ENCODE measurements at places on chromosomes 1 and 21. TPM values are rescaled to one million over a fixed set of nuclear protein-coding genes. Genes with fewer than 3 reads are reported as not detected.

Gene TTC34
- 0.35 TPM for total RNA-seq

- DNase-seq = peak; percentile 62
- no peaks in the 10 kb centered on the region for H3K27me3 ChIP-seq
- H3K36me3 ChIP-seq = no peaks in the 10 kb centered on the region
- peaks cover 8% of the 10 kb centered on the region for H3K4me1 ChIP-seq
Observed at GRCh38 chr1:31576201-31576669, at the start of gene TINAGL1. Gene TINAGL1 (plus strand): TSS chr1:31576515. CDS start chr1:31577149, 634 bp downstream.

GRCh38 chr1:119964673-119965363 lies 68.5 kb upstream of the ADAM30 start:
- H3K36me3 ChIP-seq = no peaks in the 10 kb centered on the region
- no peaks in the 10 kb centered on the region for H3K4me1 ChIP-seq
- no peak for DNase-seq
- H3K4me3 ChIP-seq = no peak overlapping the region
- H3K27me3 ChIP-seq = no peaks in the 10 kb centered on the region
- H3K27ac ChIP-seq = peak overlapping the region; percentile 10

Gene AXDND1
- total RNA-seq = 1.8 TPM

Gene IQGAP3
- not detected for total RNA-seq

- H3K36me3 ChIP-seq = no peaks in the 10 kb centered on the region
- no peak overlapping the region for H3K27ac ChIP-seq
- no peaks in the 10 kb centered on the region for H3K4me1 ChIP-seq
- no peaks in the 10 kb centered on the region for H3K27me3 ChIP-seq
- no peak for DNase-seq
Observed at GRCh38 chr1:101506541-101507164, 269.8 kb downstream of the S1PR1 start.

DNA sequence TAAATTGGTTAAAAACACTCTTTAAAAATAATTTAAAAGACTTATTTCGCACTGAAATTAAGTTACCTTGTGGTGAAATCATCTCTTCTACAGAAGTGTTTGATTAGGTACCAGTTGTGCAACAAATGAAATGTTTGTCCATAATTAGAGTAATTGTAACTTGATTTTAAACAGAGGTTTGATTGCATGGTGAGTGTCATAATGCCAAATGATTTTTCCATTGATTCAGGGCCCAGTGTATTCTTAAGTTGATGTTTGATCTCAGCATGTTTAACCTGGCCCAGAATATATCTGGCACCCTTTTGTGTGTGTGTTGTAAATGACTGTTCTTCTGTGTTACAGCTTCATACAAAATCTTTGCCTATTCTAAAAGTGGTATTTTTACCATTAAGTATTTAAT lies 28.5 kb downstream of the LRRC8B start:
- no peaks in the 10 kb centered on the region for H3K4me1 ChIP-seq
- DNase-seq = no peak
- peak overlapping the region; percentile 40 for H3K27ac ChIP-seq
- H3K27me3 ChIP-seq = no peaks in the 10 kb centered on the region
- no peak overlapping the region for H3K4me3 ChIP-seq

GRCh38 chr1:172338295-172338735 lies 82.2 kb upstream of the C1orf105 start:
- no peak overlapping the region for H3K27ac ChIP-seq
- DNase-seq = no peak
- H3K4me3 ChIP-seq = no peak overlapping the region
- H3K27me3 ChIP-seq = no peaks in the 10 kb centered on the region
- H3K4me1 ChIP-seq = no peaks in the 10 kb centered on the region

GRCh38 chr1:94318505-94319030 lies 81.2 kb upstream of the ARHGAP29 start:
- H3K27ac ChIP-seq = no peak overlapping the region
- no peaks in the 10 kb centered on the region for H3K27me3 ChIP-seq
- H3K4me3 ChIP-seq = no peak overlapping the region
- H3K4me1 ChIP-seq = no peaks in the 10 kb centered on the region

DNA sequence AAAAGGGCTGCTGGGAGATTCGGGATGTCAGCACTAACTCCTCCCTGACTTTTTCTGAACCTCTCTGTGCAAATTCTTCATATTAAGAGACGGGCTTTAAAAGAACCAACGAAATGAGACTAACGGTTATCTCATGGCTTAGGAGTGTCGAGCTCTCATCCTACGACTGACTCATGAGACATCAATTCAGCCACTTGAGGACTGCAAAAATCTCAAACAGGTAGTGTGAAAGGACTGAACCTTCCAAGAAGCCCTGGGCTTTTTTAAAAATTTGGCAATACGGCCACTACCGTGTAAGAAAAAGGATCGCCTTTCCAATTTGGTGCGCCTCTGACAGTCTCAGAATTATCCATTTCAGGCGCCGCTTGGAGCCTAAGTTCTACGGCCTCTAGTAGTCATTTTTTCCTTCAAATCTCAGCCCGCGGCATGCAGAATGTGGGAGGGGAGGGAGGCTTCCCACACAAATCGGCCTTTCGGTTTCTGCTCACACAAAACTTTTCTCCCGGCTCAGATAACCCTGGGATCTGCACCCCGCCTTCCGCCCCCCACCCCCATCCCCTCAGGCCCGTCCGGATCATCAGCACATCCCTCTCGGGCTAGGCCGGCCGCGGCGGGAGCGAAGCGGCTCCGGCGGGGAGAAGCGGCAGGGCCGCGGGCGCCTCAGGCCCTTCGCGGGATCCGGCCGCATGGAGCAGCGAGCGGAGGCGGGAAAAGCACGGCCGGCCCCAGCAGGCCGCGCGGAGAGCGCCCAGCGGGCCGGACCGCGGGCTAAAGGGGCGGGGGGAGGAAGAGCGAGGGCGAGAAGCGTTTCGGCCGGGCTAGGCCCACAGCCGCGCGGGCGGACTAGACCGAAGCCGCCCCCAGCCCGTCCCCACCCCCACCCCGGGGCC lies 618 bp downstream of the HNRNPR start:
- H3K4me1 ChIP-seq = no peaks in the 10 kb centered on the region
- H3K27me3 ChIP-seq = no peaks in the 10 kb centered on the region
- peak; percentile 31 for DNase-seq
- H3K36me3 ChIP-seq = no peaks in the 10 kb centered on the region

DNA sequence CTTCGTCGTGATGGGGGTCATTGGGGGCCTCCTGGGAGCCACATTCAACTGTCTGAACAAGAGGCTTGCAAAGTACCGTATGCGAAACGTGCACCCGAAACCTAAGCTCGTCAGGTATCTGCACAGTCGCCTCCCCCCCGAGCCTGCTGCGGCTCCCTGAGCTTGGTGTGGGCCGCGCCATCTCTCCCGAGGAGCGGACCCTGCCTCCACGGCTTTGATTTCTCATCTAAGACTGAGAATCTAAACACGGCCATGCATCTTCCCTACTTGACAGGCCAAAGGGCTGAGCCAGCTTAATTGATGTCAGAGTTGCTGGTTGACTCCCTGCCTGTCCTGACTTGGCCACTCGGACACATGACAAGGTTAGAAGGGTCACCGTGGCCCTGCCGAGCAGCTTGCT lies 19.1 kb downstream of the NPPA start:
- H3K4me1 ChIP-seq = no peaks in the 10 kb centered on the region
- H3K36me3 ChIP-seq = no peaks in the 10 kb centered on the region
- H3K27ac ChIP-seq = no peak overlapping the region
- no peaks in the 10 kb centered on the region for H3K27me3 ChIP-seq

Gene ZNF648
- 0.27 TPM for total RNA-seq

- no peaks in the 10 kb centered on the region for H3K36me3 ChIP-seq
- DNase-seq = no peak
- no peak overlapping the region for H3K4me3 ChIP-seq
Observed at GRCh38 chr1:248804771-248805681, 20.7 kb downstream of the SH3BP5L start.

GRCh38 chr1:228225740-228226139 lies 17.9 kb downstream of the OBSCN start:
- H3K36me3 ChIP-seq = no peaks in the 10 kb centered on the region
- DNase-seq = no peak
- no peak overlapping the region for H3K4me3 ChIP-seq
- H3K27me3 ChIP-seq = no peaks in the 10 kb centered on the region
- no peaks in the 10 kb centered on the region for H3K4me1 ChIP-seq
- no peak overlapping the region for H3K27ac ChIP-seq

Gene KCNJ6
- total RNA-seq = not detected

Gene SH2D1B
- total RNA-seq = not detected

GRCh38 chr1:66302815-66303214 lies 231.1 kb upstream of the SGIP1 start:
- no peak overlapping the region for H3K4me3 ChIP-seq
- H3K4me1 ChIP-seq = no peaks in the 10 kb centered on the region
- H3K36me3 ChIP-seq = no peaks in the 10 kb centered on the region
- no peak overlapping the region for H3K27ac ChIP-seq
- no peak for DNase-seq

DNA sequence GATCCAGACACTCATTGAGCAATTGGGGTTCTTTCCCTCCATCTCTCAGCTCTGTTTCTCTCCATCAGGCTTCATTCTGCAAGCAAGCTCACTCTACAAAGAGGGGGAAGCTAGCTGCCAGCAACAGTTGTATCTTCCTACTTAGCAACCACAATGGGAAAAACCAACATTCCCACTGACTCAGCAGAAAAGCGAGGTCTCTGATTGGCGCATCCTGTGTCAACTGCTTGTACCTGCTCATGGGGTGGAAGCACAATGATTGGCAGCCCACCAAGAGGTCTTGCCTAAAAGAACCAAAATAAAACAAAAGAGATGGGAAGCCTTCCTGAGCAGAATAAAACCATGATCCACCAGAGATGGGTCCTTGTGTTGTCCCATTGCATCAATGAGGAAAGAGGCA lies 4.0 kb upstream of the CDA start:
- H3K36me3 ChIP-seq = no peaks in the 10 kb centered on the region
- no peak overlapping the region for H3K27ac ChIP-seq
- H3K27me3 ChIP-seq = no peaks in the 10 kb centered on the region
- DNase-seq = no peak

GRCh38 chr1:228009116-228009827 lies 2.5 kb downstream of the WNT3A start:
- no peaks in the 10 kb centered on the region for H3K4me1 ChIP-seq
- no peaks in the 10 kb centered on the region for H3K36me3 ChIP-seq
- no peak overlapping the region for H3K27ac ChIP-seq
- peaks cover 3% of the 10 kb centered on the region for H3K27me3 ChIP-seq
- H3K4me3 ChIP-seq = no peak overlapping the region

DNA sequence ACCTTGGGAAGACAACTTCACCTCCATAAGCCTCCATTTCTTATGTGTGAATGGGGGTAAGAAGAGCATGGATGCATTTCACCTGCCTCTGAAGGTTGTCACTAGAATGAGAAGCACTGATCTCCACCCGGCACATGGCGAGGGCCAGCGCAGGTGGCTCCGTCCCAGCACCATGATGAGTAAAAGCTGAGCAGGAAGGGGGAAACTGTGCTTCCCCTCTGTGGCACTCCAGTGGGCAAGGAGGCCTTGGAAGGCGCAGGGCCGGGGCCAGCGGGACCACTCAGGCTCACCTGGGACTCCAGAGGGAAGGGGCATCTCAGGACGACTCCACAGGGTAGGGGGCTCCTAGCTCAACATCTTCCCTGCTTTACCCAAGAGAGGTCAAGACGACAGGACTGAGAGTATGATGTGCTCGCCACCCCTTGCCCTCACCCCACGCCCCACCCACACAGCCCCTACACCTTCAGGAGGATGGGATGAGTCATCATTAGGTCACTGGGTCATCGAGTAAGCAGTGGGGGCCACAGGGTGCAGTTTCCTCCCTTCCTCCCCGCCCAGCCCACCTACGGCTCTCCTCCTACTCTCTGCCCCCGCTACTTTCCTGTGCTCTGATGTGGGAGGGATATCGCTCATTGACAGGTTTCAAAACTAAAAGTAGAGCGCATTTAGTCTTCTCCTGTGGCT lies 112.1 kb downstream of the HIVEP3 start:
- no peak overlapping the region for H3K4me3 ChIP-seq
- H3K27me3 ChIP-seq = no peaks in the 10 kb centered on the region
- no peak overlapping the region for H3K27ac ChIP-seq
- H3K36me3 ChIP-seq = no peaks in the 10 kb centered on the region
- DNase-seq = no peak

Measured in uterus (tissue), 4 donors.